Ascending aorta (tissue), 2 donors: ENCODE measurements at places on chromosomes 5 and 9.

DNA sequence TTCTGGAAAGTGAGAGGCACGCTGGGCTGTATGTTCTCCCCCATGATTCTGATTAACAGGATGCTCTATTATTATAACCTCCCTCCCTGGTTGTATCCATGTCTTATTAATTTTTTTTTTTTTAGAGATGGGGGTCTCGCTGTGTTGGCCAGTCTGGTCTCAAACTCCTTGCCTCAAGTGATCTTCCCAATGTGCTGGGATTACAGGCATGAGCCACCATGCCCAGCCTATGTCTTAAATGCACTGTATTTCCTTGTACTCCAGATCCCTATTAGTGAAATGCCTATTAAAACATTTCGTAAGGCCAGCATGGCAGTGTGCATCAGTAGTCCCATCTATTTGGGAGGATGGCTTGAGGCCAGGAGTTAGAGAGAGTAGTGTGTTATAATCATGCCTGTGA, 7.0 kb downstream of the TIGD6 start:
- no peak for DNase-seq

- no peak for DNase-seq
Measured at GRCh38 chr9:124906966-124907365, 33.9 kb downstream of the GOLGA1 start.

- DNase-seq: no peak
Measured at GRCh38 chr9:35656831-35657545, 831 bp downstream of the RMRP start.

DNA sequence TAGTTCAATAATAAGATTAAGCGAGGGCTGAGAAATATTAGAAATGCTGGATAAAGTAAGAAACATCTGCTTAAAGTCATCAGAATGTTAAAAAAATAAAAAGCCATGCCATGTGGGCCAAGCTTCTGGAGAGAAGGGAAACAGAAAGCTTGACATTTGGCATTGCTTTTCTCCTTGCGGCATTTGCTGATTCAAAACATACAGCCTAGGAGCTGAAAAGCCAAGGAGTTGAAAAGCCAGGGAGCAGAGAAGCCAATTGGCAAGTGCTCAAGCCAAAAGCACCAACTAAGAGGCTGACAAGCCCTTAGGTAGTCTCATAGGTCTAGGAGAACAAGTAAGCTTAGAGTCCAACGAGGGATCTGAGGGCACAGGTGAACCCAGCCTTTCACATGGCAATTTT, 754.3 kb downstream of the TLE4 start:
- DNase-seq: no peak

- DNase-seq: no peak
Measured at GRCh38 chr5:97762483-97762882, 579.4 kb upstream of the RIOK2 start.

DNA sequence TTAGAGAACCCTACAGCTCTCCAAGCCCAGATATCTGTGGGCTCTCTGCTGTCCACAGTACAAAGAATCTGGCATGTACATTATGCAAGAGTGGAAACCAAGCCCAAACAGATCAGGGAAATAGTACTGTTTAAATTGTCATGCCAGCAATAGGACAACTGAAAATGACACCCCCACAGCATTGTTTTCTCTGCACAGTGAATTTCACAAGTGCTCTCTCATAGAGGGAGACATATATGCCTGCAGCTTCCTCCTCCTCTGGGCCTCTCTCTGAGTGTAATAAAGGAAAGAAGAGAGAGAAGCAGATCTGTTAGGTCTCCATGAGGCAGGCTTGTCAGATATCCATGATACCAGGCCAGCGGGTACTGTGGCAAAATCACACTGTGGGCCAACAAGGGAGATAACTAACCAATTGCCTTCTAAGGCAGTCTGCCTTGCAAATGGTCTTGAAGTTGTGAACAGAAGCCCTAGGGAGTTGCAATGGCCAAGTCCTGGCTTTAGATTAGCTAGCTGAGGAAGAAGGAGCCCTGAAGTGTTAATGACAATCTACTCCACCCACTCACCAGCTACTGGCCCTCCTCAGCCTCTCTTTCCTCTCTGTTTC, 54.4 kb upstream of the JMY start:
- DNase-seq: no peak

DNA sequence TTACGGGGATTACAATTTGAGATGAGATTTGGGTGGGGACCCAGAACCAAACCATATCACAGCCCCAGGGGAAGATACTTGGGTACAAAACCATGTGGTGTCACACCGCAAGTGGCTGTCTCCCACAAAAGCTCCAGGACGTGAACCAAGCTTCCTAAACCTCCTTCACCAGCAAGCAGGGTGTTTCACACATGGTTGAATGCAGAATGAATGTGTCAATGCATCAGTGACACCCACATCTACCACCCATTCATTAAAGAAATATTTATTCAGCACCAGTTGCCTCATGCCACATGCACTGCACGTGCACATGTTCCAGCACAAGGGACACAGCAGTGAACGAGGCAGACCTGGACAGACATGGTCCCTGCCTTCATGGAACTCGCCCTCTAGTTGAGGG, 70.9 kb upstream of the SPOCK1 start:
- no peak for DNase-seq

GRCh38 chr9:102587281-102587680, 407.9 kb upstream of the CYLC2 start:
- DNase-seq: no peak

- DNase-seq: no peak
Measured at GRCh38 chr9:35827486-35827885, 1.0 kb downstream of the FAM221B start.

DNA sequence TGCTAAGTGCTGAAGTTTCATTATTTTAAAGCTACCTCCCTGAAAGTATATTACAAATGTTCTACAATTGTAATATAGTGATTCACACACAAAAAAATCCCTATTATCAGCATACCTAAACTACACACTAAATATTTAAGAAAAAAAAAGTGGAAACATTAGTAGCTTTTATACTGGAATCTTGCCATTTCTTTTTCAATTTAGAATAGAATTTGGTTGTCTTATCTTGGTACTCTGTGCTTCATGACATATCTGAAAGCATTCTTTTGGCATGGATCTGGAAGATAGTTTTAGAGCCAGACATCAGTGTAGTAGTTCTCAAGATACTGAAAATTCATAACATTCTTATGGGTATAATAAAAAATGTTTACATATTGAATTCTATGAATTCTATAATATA, 35.0 kb downstream of the SLC1A3 start:
- DNase-seq: no peak

- no peak for DNase-seq
Measured at GRCh38 chr9:84330246-84330645, 10.3 kb downstream of the SLC28A3 start.

- DNase-seq: no peak
Measured at GRCh38 chr9:93505541-93506132, 52.3 kb upstream of the FAM120AOS start.

DNA sequence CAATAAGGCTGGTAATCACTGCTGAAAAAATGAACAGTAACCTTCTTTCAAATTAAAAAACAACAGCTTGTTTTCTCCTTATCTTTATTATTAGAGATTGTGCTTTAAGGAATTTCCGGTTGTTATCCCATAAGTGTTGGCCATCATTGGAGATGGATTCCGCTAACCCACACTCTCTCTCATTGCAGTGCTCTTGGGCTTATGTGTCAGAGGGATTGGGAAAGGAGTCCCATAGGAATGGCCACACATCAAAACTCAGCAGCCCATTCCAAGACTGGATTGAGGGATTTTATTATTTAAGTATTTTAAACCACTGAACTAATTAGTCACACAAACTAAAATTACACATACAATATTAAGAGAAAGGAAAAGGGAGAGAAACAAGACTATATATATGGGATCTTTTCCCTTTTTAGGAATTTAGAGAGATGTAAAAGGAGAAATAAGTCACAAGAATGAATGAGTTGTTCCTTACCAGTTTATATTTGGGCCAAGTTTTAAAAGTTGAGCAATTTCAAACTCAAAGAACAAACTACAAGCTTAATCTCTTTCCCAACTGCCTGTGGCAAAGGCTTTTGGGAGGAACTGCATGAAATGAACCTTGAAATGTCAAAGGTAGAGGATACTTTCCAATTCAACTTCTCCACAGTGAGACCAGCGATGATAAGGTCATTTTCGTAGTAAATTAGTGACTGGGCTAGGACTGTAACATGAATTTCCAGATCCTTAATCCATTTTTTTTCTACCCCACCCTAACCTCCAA, 2.4 kb downstream of the SPINK6 start:
- no peak for DNase-seq
